ENCODE measurements at places on chromosomes 16 and 17. TPM values are rescaled to one million over a fixed set of nuclear protein-coding genes. Genes with fewer than 3 reads are reported as not detected.

Gene CDRT15
- not detected for total RNA-seq

DNA sequence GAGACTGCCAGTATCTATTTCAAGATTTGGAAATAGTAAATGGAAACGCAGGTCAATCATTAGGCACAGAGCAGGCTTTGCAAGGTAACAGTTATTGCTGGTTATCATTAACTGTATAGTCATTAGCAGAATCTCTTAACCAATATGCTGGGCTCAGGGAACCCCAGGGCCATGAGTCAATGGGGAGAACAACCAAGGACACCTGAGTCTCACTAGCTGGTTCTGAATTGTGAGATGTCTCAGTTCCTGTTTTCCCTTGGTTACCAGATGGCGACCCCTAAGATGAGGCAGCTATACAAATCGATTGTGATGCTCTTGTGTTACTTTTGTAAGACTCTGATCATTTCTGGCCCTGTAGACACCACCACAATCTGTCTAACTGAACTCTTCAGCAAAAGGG lies 385.3 kb downstream of the HAPSTR1 start:
- DNase-seq, result no peak

Gene SKAP1
- not detected for total RNA-seq

- DNase-seq, result no peak
Observed at GRCh38 chr16:22346483-22346882, 27.9 kb downstream of the CDR2 start.

Gene PITPNM3
- 0.32 TPM for total RNA-seq

DNA sequence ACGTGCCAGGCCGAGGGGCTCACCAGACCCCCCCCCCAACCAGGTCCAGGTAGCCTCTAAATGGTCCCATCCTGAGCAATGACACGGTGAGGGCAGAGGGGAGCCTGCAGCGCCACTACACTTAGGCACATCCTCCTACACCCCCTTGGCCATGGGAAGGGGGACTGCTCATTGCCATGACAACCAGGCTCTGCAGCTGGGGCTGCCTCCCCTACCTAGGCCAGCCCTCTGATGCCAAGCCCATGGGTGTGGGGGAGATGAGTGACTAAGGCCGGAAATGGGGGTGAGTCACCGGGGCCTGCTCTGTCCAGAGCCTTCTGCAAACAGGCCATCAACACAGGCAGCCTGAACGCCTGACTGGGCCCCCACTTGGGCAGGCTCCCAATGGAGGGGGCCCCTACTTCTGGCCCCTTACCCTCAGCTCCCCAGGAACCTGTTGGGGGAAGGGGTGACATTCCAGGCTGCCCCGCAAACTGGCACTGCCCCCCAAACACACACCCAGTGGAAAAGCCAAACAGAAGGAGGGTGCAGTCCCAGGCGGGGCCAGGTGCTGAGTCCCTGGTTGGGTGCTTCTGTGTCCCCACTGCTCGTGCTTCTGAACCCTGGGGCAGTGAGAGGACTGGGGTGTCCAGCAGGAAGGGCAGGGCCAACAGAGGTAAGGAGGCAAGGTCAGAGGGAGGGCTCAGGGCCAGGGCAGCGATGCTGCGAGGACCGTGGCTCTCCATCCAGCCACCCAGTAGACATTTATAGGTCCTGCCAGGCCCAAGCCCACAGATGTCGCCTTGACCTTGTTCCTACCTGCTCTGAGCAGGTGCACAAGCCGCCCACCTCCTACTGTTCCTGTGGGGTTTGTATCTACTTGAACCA lies 8.2 kb downstream of the PLCD3 start:
- peak; percentile 99 for DNase-seq

DNA sequence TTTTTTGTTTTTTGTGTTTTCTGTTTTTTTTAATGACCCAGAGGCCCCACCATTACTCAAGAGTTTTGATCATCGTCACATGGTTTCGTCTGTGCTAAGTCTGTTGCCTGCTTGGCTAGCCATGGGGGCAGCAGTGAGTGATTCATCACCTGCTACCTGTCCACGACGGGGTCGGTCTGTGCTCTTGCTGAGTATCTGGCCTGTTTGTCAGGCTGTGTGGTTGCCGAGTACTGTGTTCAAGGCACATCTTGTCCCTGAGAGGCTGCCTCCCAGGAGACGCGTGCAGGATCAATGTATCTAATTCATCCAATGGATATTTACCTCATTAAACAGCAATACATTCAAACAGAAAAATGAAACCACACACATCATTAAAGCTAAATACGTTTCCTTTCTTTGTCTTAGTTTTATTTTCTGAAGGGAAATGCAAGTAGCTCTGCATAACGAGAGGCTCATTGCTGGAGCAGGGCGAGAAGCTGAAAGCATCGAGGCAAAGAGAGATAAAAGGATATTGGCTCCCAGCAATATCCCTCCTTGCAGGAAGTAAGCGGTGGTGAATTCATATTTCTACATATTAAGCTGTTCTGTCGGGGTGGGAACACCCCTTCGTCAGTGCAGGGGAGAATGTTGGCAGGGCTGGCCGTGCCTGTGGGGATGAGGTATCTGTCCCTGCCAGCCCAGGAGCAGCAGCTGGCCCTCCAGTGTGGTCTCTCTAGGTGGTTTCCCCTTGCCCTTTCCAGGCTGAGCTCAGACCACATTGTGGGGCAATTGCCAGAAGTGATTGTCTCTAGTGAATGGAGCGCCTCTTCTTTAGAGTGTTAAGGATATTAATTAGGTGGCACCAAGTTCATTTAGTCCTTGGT lies 166.2 kb upstream of the ASIC2 start:
- DNase-seq, result no peak

DNA sequence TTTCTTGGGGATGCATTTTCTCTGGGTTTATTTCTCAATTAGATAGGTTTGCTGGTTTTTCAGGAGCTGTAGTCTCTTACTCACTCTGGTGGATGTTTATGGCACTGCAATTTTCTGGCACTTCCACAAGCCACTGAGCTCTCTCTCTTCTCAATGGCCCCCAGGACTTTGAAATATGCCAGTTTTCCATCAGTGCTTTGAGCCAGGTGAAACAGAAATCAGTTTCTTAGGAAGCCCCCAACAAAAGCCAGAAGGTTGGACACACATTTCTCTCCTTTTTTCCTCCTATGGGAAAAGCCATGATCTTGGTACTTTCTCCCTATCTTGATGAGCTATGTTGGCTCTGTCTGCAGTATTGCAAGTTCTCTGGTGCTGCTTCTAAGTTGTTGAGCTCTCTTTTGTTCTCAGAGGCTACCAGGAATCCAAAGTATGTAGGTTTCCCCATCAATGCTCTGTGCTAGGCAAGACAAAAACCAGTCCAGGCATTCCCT lies 90.7 kb upstream of the SMIM36 start:
- peak; percentile 37 for DNase-seq

Gene EVPLL
- not detected for total RNA-seq

DNA sequence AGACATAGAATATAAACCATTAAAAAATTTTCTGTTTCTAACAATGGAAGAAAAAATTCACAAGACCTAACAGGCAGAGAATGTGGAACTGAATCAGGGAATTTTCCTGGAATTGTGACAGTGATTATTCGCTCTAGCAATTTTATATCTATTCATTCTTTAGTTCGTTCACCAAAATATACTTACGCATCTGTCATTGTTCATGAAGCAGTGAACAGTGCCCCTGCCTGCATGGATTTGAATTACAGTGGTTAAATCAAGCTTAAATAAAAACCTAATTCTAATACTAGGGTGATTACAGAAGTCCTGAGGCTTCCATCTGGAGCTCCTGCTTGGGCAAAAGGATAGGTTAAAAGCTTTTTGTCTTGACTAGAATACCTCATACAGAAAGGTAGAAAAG lies 48.6 kb downstream of the ABCA8 start:
- no peak for DNase-seq

- DNase-seq, result peak; percentile 74
Observed at GRCh38 chr17:72151565-72152386, 31.0 kb downstream of the SOX9 start.

GRCh38 chr16:11094075-11094856 lies 149.9 kb downstream of the CLEC16A start:
- peak; percentile 62 for DNase-seq

Gene CA7
- not detected for total RNA-seq

GRCh38 chr17:7477392-7478275 lies 1.8 kb downstream of the ZBTB4 start:
- no peak for DNase-seq

GRCh38 chr17:41835214-41835799 lies 725 bp downstream of the NT5C3B start:
- no peak for DNase-seq

GRCh38 chr16:12159028-12159427 lies 182.5 kb downstream of the SNX29 start:
- DNase-seq, result no peak

- peak; percentile 47 for DNase-seq
Observed at GRCh38 chr17:53462393-53462811, 360.3 kb upstream of the KIF2B start.

Gene SCPEP1
- total RNA-seq, result 31.2 TPM

DNA sequence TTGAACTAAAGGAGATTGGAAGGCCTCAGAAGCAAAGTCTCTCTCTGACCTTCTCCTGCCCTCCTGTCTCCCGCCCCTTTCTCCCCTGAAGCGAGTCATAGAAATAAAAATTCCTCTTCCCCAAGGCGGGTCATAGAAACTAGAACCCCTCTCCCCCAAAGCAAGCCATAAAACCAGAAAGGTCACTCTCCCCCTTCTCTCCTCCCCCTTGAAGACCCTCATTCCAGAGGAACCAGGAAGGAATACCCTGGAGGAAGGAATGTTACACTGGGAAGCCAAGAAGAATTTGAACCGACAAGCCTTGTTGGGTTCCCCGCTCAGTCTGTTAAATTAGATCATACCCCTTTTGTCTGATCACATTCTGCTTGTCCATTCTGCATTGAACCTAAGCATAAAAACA lies 2.7 kb upstream of the GJC1 start:
- DNase-seq, result no peak

DNA sequence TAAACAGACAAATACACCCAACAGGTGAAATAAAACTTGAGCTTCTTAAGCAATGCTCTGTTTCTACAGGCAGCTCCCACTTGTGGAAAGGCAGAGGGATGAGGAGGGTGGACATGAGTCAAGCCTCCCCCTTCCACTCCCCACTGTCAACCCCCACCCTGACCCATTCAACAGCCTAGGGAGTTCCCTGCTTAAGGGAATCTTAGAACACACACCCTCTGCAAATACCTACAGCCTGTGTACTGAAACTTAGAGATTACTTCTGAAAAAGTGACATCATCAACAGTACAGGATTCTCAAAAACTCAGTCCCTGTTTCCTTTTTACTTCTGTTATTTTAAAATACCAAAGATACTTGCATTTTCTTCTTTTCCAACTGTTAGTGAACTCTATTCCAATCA lies 345.4 kb downstream of the SOX9 start:
- peak; percentile 80 for DNase-seq

Gene G6PC1
- not detected for total RNA-seq

DNA sequence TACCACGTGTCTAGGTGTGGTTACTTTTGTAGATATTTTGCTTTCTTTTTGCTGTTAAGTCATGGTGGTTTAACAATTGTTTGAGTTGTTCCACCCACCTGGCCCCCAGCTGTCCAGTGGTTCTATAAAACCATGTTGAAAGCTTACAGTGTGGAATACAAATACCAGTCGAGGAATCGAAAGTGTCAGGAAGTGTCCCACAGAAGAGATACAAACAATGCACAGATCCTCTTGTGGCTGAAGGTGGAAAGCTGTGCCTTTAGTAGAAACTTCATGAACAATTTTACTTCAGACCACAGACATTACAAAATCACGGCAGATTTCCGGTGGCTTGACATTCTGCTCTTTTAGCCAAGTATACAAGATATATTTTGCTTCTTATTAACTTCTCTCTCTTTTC lies 782.4 kb upstream of the SOX9 start:
- peak; percentile 67 for DNase-seq

DNA sequence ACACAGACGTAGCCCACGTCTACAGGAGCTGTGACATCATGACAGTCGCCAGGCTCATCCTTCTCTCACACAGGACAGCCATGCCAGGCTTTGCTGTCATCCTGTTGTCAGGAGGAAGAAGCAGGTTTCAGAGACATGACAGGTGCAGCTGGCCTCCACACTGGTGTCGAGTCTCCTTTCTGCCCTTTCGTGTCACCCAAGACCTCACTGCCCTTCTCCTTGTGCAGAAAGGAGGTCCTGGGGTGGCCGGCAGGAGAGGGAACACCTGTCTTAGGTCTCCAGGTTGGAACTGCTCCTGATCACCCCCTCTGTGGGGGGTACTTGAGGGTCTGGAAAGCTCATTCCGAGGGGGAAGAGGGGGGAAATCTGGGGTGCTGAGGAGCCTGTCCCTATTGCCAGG lies 41.6 kb upstream of the IRF8 start:
- no peak for DNase-seq

DNA sequence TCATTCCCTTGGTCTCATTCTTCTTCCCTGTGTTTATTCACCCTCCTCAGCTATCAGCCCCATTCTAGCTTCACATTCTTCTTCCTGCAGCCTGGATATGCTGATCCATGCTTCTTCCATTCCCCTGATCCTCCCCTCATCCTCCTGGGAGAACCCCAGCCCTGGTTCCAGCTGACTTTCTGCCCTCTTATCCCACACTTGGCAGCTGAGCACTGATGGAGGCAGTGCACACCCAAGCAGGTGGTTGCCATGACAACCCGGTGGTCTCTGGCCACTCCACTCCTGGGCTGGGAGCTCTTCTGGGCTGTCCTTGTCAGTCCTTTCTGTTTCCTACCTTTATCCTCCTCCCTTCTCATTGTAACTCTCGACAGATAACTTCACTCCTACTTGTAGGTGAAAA lies 16.7 kb upstream of the TUBG2 start:
- DNase-seq, result no peak

Gene USP43
- total RNA-seq, result 0.84 TPM

- DNase-seq, result peak; percentile 26
Observed at GRCh38 chr16:49350265-49351095, 23.1 kb upstream of the C16orf78 start.

- no peak for DNase-seq
Observed at GRCh38 chr16:24761526-24761925, 32.1 kb downstream of the TNRC6A start.

Gene SPPL2C
- not detected for total RNA-seq

Gene ADORA2B
- 2.8 TPM for total RNA-seq

DNA sequence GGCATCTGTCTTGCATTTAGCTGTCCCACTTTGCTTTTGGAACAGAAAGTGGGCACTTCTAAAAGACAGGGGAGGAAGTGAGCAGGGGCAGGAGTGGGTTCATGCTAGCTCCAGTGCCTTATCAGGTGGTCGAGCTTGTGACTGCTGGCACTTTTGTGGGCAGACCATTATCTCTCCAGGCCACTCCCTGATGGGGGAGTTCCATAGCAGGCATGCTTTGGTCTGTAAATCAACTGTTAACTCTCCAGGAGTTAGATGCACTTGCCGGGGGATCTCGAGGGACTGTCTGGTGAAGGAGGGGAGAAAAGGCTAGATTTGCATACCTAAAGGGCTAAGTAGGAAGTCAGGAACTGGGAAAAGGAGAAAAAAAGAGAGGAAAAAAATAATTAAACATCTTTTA lies 9.3 kb upstream of the CARD14 start:
- no peak for DNase-seq

- DNase-seq, result no peak
Observed at GRCh38 chr17:33016920-33017319, 25.3 kb downstream of the SPACA3 start.

- no peak for DNase-seq
Observed at GRCh38 chr16:73108195-73108963, 60.5 kb upstream of the ZFHX3 start.
